NCI-H1092 treated with DMSO at 0.1 percent for 48 hours (cell line): ENCODE measurements at places on chromosomes 4 and X.

DNA sequence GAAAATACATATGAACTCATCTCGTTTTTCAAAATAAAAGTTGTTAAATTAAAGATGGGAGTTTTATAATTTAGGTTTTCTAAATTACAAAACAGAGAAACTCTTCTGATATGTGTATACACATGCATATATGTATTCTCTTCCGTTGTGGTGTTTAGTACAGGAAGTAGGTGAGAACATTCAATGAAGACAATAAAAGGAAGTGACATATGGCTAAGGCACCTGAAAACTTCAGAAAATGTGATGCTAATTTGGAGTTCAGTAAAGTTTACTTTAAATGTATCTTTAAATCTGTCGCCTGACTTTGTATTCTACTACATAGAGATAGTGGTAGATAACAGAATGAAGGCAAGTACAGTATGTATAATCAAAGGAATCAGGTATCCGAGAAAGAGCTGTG is 33.5 kb upstream of the ITM2A start:
- no peak for DNase-seq

- DNase-seq, result no peak
Measured at GRCh38 chrX:1401611-1402430, 9.9 kb upstream of the SLC25A6 start.

- no peak for DNase-seq
Measured at GRCh38 chrX:150773634-150774033, 80.4 kb downstream of the MTMR1 start.

DNA sequence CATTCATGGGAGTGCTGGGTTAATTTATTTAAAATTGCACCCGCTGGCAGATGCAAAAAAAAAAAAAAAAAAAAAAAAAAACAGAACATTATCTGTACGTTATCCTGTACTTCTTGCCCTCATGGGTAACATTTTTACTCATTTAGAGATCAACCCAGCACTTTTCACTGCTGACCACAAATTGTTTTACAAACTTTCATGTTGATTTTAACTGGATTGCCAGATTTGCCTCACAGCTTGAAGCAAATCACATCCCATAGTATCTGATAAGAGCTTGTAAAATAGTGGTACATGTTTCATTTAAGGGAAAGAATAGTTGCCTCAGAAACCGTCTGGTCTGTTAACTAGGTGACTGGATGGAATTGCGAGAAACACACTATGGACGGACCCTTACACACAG is 640.8 kb downstream of the TRIML1 start:
- DNase-seq, result no peak

GRCh38 chr4:148874331-148874730 is 432.1 kb upstream of the NR3C2 start:
- DNase-seq, result no peak

GRCh38 chr4:147560625-147561024 is 56.6 kb upstream of the TMEM184C start:
- DNase-seq, result no peak

DNA sequence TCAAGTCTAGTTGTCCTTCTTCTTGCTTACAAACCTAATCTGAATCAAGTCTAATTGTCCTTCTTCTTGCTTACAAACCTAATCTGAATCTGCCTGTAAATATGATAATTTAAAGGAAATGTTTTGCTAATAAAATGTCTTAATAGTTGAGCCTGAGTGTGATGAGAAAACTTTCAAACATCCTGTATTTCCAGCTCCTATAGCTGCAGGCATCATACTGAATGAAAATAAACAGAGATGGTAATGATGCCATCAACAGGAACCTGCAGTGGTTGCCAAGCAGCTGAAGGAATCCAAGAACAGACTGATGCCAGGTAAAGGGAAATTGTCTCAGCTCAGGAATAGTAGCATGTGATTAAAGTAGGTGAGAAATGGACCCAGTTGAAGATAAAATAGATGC is 156.1 kb upstream of the IRS4 start:
- no peak for DNase-seq

DNA sequence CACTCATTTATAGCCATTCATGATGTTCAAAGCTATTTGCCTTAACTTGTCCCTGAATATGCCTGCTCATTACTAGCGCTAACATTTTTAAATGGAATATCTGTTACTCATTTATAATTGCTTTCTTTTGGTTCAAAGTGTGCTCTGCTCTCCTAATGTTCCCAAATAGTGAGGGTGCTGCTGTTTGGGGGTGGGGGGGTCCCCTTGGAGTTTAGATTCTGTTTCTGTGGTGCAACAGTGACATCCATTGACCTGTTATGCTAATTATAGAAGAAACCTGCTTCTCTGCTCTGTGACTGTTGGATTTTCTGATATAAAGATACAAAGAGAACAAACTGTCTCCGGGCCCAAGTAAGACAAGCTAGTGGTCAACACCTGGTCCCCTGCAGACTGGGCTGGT is 222.4 kb downstream of the SHROOM3 start:
- DNase-seq, result no peak

GRCh38 chr4:165874791-165875371 is 1.8 kb downstream of the TLL1 start:
- DNase-seq, result no peak

- DNase-seq, result no peak
Measured at GRCh38 chr4:40455340-40455902, 120.3 kb downstream of the CHRNA9 start.
